ENCODE measurements at places on chromosomes 13 and 19.

GRCh38 chr13:104416973-104417372 lies 1350.8 kb upstream of the SLC10A2 start:
- DNase-seq: no peak

GRCh38 chr13:27975564-27976361 lies 6.6 kb upstream of the CDX2 start:
- no peak for DNase-seq

DNA sequence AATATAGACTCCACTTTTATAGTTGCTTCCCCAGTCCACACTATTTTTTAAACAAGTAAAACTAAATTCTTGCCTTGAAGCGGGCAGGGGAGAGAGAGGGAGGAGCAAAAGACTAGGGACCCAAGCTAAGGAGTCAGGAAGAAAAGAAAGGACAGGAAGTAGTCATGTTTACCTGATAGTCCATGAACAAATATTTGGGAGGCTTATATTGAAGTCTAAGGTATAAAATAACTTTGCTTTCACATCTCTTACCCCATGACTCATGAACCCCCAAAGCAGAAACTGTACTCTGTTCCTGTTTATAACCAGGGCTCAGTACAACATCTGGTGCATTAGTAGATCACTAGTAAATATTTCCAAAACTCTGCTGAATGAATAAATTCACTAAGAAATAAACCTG lies 67.3 kb downstream of the ZAR1L start:
- DNase-seq: no peak

DNA sequence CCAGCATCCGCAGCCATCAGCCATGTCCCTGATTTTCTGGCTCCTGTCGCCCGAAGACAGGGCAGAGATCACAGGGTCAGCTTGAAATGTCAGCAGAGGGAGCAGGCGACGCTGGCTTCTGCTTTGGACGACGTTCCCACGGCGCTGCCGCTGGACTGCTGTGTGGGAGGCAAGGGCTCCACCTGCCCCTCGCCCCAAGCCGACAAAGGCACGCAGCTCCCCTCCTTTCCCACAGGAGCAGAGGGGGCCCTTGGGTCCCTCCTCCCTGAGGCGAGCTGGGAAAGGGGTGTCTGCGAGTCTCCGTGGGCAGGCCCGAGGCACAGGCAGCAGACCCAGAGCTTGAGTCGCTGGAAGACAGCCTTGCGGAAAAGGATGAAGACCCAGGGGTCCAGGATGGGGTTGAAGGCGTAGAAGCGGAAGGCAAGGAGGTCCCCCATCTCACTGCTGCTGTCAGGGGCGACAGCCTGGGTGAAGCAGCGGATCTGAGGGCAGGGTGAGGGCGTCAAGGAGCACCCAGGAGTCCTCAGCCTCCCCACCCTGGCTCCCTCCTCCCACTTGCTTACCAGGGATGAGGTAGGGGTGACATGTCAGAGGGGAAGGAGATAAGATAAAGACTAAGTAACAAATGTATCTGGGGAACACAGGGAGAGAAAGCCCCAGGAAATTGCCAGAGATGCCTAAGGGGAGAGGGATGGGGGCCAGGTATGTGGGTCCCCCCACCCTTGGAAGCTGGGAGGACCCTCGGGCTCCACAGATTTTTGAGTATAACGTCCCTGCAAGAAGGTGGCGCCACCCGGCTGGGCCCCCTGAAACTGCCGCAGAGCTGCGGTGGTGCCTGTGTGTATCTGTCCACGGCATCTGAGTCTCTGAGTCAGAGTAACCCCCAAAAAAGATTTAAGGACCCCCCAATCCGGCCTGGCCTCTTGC lies 3.4 kb downstream of the PTGIR start:
- DNase-seq: no peak

DNA sequence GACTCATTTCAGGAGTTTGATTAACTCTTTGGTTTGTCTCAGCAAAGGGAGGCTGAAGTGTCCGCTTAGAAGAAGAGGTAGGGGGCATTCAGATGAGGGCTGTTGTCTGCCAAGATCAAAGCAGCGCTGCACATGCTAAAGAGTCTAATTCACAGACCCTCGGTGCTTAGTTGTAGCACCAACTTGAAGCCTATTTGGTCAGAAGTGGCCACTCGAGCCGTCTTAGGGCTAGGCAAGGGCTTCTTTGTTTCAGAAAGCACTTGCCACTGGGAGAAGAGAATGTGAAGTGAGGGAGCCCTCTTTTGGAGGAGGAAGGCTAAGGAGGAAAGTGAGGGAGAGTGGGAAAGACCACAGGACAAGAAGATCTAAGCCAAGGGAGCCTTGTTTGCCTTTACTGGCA lies 313.4 kb upstream of the TMTC4 start:
- peak; percentile 48 for DNase-seq

- peak; percentile 95 for DNase-seq
Measured at GRCh38 chr19:55301459-55302317, 17.9 kb downstream of the BRSK1 start.

GRCh38 chr13:52599848-52600603 lies 42.2 kb upstream of the HNRNPA1L2 start:
- peak; percentile 82 for DNase-seq

GRCh38 chr19:44808463-44809371 lies at the start of gene BCAM:
Gene BCAM (plus strand): TSS chr19:44809103. CDS start chr19:44809125, 22 bp downstream.
- peak; percentile 89 for DNase-seq

DNA sequence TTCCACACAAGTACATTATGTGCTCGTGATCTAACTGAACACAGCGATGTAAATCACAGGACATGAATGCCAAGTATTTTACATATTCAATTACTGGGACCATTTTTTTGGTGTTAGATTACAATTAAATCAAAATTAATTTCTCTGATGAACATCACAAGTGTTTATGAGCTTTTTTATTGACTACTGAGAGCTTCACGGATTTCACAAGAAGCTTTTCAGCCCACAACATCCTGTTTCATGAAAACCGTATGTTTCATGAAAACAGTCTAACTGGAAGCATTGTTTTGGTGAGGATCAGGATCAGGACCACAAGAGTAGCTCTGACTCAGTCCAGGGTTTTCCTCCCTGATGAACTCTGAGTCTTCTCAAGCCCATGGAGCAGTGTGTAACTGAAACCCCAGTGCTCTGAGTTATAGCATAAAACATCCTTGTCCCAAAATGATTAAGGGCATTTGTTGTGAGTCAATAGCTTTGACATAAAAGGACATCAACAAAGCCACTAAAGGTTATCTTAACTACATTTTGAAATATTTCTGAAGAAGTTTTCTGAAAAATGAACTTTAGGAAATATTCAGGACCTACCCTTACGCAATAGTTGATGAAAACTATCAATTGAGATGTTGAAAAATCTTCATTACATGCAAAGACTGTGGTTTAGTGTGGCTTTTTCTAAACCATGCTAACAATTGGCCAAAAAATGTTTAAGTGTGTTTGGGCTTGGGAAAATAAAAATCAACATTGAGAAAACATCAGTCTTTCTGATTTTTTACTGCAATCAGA lies 49.3 kb downstream of the UFM1 start:
- no peak for DNase-seq

DNA sequence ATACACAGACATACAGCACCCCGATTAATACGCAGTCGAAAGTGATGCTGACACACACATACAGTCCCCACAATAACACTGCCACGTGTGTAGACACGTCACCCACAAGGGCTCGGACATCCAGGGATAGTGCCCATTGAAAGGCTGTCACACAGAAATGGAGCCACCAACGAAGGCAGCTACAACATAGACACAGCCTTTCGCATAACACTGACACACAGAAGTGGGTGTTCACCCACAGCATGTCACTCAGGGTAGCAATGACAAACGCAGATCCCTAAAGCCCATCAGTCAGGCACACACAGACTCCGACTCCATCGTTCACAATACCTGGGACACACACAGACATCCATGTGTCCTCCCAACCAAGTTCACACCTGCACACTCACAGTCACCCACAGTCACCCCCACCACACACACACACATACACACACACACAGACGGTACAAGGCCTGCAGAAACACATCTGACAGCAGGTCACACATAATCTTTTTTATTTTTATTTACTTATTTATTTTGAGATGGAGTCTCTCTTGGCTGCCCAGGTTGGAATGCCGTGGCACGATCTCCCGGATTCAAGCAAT lies 10.4 kb upstream of the NANOS3 start:
- no peak for DNase-seq

- DNase-seq: no peak
Measured at GRCh38 chr13:101739382-101740178, 287.1 kb downstream of the ITGBL1 start.

GRCh38 chr19:55461974-55462626 lies 658 bp upstream of the ISOC2 start:
- peak; percentile 50 for DNase-seq

DNA sequence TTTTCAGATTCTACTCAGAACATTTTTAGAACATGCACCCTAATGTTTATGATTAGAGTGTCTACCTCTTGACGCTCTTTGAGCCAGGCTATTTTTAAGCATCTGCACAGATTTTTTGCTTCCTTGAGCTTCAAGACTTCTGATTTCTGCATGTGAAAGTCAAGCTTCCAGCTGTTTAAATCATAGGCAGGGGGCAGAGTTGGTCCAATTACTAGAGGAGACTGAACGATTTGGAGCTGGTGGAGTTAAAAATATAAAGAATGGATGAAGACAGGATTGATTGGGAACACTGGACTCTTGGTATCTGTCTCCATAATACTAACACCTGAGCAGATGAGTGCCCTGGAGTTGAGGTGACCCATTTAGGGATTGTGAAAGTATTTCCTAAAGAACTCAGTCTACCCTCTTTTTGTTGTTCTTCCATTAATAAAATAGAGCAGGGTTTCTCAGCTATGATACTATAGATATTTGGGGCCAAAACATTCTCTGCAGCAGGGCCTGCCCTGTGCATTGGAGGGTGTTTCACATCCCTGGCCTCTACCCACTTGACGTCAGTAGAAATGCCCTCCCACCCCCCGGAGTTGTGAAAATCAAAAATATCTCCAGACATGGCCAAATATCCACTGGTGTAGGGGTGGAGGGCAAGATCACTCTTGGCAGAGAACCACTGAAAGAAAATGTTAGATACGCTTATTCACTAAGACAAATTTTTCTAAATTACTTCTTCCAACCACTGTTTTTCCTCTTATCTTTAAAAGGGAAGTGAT lies 160.1 kb downstream of the COG6 start:
- DNase-seq: no peak

- DNase-seq: no peak
Measured at GRCh38 chr13:86020351-86021002, 221.3 kb upstream of the SLITRK6 start.

GRCh38 chr13:39281539-39282150 lies 243.4 kb downstream of the NHLRC3 start:
- DNase-seq: no peak

GRCh38 chr13:32262619-32263018 lies 52.5 kb downstream of the ZAR1L start:
- no peak for DNase-seq

GRCh38 chr19:10568062-10568825 lies 535 bp downstream of the CDKN2D start:
- DNase-seq: no peak

DNA sequence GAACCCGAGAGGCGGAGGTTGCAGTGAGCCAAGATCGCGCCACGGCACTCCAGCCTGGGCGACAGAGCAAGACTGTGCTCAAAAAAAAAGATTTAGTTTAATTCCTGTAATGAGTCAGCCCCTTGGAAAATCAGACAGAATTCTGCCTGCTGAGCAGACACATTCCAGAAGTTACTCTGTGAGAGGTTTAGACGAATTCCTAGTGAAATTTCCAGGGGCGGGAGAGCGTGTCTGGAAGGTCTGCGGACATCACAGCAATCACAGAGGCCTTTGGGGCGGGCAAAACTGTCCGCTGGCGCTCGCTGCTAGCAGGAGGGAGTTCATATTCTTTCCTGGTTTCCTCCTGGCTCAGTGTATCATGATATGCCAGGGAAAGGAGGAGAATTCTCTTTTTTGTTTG lies 17.5 kb downstream of the MISP start:
- no peak for DNase-seq

- no peak for DNase-seq
Measured at GRCh38 chr19:39398297-39398864, 7.2 kb downstream of the MED29 start.

- no peak for DNase-seq
Measured at GRCh38 chr19:35404879-35405622, 34.2 kb downstream of the GPR42 start.

DNA sequence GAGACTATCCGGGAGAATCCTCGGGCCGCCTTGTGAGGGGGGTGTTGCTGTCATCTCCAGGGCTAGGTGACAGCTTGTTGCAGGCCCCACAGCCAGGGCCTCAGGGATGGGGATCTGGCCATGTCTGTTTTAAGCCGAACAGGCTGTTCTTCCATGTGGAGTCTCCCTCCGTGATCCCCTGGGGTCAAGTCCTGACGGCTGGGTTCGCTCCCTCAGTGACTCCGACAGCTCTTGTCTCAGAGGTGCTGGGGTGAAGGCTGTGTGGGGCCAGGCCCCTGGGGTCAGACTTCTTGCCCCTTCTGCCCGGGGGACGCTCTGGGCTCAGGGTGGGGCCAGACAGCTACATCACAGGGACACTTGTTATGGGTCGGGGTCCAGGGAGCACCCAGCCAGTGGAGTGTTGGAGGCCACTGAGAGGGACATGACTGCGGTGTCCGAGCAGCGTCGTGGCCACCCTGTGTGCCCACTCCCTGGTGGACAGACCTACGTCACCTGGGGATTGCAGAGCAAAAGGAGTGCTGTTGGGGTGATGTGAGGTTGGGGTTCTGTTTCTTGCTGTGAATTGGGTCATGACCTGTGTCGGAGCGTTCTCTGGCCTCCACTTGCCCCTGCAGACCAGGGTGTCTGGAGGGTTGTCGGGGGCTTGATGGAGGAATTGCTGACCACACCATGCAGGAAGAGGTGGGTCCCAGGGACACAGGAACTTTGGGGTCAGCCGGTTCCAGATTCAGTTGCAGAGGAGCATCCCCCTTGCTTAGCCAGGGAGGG lies 21.5 kb downstream of the EPN1 start:
- no peak for DNase-seq

DNA sequence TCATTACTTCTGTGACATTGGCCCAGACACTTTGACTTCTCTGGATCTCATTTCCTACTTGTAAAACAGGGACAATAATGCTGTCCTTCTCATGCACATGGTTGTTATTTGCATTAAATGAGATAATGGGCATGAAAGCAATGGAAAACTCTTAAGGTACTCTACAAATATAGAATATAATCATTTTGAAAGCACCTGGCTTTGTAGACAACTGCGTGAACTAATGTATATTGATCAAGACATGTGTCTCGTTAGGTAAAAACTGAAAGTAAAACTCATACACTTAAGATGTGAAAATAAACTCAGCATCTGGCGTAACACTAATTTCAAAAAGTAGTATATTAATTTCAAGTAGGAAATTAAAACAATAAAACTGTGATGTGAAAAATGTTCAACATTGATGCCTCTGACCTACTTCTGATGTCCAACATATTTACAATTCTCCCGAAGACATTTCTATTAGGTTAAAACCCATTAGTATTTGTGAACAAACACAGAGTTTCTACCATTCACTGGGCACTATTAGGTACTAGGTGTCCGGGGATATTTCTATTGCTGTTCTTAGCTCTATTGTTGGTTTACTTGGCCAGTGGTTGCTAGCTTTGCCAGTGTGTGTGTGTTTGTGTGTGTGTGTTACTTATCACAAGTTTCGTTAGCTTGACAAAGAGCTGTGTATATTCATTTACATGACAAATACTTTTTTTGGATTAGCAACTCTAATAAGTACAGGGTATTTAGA lies 220.5 kb downstream of the KCNRG start:
- DNase-seq: no peak

GRCh38 chr13:32647926-32648325 lies 61.7 kb downstream of the PDS5B start:
- DNase-seq: no peak

GRCh38 chr13:48429886-48430285 lies 17.0 kb upstream of the LPAR6 start:
- DNase-seq: no peak

- no peak for DNase-seq
Measured at GRCh38 chr19:18278521-18279265, 2.7 kb downstream of the JUND start.

- DNase-seq: no peak
Measured at GRCh38 chr13:78299832-78300623, 303.3 kb downstream of the POU4F1 start.
